ENCODE measurements at places on chromosomes 7 and 10.
A peak's percentile ranks its signal among the peaks of the same experiment; 100 is the strongest.

GRCh38 chr7:68183176-68183575 is 1186.5 kb downstream of the TYW1 start:
- peak; percentile 84 for DNase-seq

- no peak for DNase-seq
Observed at GRCh38 chr10:82801289-82801688, 926.3 kb downstream of the NRG3 start.

GRCh38 chr10:101215397-101216206 is 13.7 kb downstream of the LBX1 start:
- DNase-seq = no peak

GRCh38 chr7:156019308-156019707 is 207.0 kb upstream of the SHH start:
- no peak for DNase-seq

DNA sequence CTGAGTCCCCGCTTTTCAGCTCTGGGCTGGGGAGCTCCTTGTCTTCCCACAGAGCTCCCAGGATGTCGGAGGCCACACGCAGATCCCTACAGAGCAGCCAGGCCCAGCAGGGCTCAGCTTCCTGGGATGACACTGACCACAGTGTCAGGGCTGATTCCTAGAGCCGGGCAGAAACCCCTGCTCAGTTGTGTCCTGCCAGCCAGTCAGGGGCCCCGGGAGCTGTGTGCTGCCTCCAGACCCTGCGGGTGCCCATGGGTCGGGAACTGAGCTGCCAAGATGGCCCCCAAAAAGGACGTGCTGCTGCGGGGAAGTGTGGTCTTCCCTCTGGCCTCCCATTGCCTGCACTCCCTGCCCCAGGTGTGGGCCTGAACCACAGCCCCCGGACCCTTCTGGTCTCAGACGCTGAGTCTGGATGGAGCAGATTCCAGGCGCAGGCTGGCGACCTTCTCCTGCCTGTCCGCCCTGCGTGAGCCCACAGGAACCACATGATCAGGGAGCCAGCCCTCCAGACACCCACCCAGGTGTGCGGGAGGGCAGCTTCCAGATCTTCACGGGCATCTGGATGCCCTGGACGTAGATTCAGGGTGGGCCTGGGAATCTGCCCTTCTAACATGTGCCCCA is 217.4 kb downstream of the MAD1L1 start:
- no peak for DNase-seq

GRCh38 chr10:48699011-48699627 is 14.4 kb downstream of the WDFY4 start:
- no peak for DNase-seq

DNA sequence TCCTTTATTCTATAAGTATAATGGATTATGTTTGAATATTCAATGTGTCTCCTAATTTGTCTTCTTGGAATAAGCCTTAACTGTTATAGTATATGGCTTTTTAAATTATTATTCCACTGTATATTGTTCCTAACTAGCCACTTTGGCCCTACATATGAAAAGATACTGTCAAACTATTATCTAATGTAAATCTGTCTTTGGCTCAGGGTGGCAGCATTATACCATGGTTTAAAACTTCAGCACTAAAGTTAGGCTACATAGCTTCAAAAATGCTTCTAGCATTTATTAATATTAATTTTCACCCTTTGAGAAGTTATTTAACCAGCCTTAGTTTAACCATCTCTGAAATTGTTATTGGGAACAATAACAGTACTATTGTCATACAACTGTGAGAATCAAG is 543.1 kb upstream of the MBL2 start:
- DNase-seq = no peak

DNA sequence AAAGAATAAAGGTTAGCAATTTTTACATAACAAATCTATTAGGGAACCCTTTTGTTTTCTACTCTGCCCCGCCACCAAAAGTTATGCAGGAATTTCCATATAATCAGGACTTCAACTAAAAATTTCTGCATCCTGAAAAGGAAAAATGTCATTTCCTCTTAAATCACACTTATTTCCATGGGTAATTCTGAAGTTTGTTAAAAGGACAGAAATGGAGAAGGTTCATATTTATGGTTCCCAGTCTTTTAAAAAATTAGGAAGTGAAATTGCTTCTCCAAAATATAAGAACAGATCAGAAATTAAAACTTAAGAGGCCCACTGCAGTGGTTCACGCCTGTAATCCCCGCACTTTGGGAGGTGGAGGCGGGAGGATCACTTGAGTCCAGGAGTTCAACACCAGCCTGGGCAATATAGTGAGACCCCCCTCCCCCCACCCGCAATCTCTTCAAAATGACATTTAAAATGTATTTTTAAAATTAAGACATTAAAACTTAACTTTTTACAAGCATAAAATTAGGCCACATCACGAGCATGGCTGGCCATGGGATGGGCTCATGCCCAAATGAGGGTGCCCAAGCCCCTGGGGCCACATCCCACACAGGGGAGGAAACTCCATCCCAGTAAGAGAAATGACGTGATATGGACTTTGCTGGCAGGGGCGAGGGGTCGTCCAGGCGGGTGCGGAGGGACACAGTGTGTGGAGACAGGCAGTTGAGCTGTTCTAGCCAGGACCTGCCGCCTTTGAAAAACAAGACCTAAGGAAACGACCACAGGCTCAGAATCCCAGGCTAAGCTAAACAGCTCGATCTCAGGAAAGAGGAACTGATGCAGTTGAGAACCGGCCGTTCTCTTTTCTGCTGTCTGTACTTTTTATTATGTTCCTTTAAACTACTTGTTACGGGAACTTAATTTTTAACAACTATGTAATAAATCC is 51.3 kb upstream of the NFE2L3 start:
- no peak for DNase-seq

DNA sequence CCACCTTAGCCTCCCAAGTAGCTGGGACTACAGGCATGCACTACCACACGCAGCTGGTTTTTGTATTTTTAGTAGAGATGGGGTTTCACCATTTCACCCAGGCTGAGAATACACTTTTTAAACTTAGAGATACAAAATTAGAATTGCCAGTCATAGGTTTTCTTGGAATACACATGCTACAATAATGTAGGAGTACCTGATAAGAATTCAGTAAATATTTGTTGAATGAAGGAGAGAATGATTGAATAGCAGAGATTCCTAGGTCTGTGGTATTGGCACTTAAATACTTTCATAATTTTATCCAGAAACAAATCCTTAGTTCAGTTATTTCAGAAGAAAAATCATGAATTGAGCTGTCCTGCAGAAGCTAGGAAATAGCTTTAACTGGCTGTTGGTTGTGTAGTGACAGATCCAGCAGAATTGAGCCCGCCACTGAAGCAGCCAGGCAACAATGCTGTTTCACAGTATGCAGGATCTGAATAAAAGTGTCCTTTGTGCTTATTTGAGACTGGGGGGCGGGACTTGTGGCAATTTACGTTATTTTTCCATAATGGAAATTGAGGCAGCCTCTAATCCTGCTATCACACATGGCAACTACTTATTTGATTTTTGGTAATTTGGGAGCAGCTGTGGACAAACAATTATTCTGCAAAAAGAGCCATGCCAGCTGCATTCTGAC is 31.5 kb downstream of the NRF1 start:
- DNase-seq = no peak

- DNase-seq = no peak
Observed at GRCh38 chr7:69912846-69913245, 314.6 kb downstream of the AUTS2 start.

- no peak for DNase-seq
Observed at GRCh38 chr7:93165447-93165846, 17.3 kb upstream of the SAMD9L start.

Data from NCI-H345 (cell line).